ENCODE measurements at places on chromosomes 3 and 15.

DNA sequence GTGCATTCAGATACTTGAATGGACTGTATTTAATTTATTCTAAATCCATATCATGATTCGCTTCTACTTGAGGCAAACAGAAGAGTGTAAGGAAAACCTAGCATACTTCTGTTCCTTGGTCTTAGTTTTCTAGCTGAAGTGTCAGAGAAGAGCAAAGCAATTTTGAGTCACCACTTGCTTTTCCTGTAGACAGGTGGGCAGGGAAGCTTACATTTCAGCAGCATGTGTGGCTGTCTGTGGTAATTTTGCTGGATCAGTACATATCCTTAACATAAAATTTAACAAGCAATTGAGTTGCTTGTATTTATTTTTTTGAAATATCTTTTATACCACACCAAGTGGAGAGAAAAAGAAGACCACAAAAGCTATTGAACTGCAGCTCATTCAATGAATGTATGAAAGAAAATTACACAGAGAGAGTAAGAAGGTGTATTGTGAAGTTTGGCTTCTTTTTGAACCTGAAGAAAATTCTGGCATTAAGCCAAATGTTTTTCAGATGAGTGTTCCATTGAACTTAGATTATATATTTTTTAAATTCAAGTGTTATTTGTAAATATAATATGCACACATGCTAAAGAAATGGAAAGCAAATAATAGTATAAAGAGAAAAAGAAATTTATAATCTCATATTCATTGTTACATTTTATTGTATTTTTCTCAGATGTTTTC lies 747.6 kb downstream of the NAALADL2 start:
- DNase-seq: no peak

DNA sequence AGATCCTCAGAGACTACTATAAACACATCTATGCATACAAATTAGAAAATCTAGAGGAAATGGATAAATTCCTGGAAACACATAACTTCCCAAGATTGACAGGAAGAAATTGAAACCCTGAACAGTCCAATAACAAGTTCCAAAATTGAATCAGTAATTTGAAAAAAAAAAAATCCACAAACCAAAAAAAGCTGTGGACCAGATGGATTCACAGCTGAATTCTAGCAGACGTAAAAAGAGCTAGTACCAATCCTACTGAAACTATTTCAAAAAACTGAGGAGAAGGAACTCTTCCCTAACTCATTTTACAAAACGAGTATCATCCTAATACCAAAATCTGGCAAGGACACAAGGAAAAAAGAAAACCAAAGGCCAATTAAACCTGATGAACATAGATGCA lies 77.0 kb upstream of the FXR1 start:
- DNase-seq: no peak

GRCh38 chr15:75329571-75329970 lies 6.3 kb upstream of the COMMD4 start:
- no peak for DNase-seq

- no peak for DNase-seq
Observed at GRCh38 chr15:72851586-72851985, 68.0 kb upstream of the ADPGK start.

DNA sequence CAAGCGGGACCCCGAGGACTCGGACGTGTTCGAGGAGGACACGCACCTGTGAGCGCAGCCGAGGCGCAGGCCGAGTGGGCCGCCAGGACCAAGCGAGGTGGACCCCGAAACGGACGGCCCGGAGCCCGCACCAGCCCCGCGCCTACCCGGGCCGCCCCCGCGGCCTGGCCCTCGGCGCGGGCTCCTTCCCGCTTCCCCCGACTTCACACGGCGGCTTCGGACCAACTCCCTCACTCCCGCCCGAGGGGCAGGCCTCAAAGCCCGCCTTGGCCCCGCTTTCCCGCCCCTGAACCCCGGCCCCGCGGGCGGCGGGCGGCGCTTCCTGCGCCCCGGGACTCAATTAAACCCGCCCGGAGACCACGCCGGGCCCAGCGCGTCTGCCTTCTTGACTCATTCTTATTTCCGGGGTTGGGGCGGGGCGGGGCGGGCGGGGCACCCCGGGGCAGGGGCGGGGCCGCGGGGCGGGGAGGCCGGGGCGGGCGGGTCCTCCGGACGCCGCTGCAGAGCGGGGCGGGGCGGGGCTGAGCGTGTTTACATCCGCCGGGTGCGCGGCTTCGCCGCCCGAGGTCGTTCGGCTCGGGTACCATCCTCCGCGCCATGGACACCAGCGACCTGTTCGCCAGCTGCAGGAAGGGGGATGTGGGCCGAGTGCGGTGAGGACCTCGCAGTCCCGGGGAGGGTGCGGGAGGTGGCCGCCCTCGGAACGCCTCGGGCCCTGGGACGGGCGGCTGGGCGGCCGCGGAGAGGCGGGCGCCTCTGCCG lies at the start of gene ABTB1:
Gene ABTB1, plus strand, starts transcription at position 524 of the 762 bp plus-strand sequence. Its CDS starts 74 bp downstream, at position 598.
- peak; percentile 93 for DNase-seq

DNA sequence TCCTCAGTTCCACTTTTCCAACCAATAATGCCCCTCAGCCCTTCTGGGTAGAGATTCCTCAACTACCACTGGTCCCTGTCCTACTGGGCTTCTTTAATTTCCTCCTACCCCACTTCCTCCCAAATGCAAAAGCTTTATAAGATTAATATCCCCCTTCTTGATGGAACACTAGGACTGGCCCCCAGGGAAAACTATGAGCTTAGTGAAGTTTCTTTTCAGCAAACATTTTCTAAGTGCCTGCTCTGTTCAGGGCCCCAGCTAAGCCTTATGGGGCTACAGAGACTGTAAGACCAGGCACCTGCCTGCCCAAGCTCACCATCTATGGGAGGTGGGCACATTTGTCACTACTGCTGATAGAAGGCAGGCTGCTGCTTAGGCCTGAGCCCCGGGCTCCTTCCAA lies 79.4 kb downstream of the RPLP1 start:
- no peak for DNase-seq

- DNase-seq: no peak
Observed at GRCh38 chr3:59133311-59133710, 83.5 kb upstream of the CFAP20DC start.

DNA sequence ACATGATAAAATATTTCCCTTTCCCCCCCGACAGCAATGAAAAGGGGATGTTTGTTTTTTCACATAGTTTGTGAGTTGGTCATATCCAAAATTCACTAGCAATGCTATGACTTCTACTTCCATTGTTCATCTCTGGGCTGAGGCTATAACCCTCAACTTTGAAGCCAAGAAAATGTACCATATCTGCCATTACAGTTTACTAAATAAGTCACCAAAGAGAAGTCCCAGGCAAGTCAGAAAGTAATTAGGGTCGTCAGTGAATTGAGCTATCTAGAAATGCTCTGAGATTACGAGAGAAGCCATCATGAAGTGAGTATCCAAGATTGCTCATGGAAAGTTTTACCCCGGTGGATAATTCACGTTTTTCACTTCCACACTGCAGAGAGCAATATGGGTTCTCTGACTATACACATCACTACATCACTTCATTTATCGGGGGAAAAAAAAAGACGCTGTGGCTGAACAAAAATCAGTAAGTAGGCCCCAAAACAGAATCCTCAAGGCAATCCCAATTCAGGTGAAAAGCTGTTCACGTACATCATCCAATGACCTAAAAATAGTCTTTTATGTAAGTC lies 1.4 kb downstream of the PEAK1 start:
- no peak for DNase-seq

- DNase-seq: no peak
Observed at GRCh38 chr15:27082526-27082925, 111.5 kb downstream of the GABRG3 start.

GRCh38 chr15:87649175-87649574 lies 607.4 kb downstream of the NTRK3 start:
- no peak for DNase-seq

All from heart left ventricle (tissue), 16 donors.